Stimulated activated CD4-positive, alpha-beta T cell treated with anti-CD3 and anti-CD28 coated beads, Interleukin-15, amount 100 ng/mL, for 1 hour (primary cell): ENCODE measurements at places on chromosomes 1 and 21.

- DNase-seq = no peak
Measured at GRCh38 chr1:202632241-202632640, 78.0 kb downstream of the SYT2 start.

- no peak for DNase-seq
Measured at GRCh38 chr1:109823543-109824348, 60.0 kb upstream of the EPS8L3 start.

DNA sequence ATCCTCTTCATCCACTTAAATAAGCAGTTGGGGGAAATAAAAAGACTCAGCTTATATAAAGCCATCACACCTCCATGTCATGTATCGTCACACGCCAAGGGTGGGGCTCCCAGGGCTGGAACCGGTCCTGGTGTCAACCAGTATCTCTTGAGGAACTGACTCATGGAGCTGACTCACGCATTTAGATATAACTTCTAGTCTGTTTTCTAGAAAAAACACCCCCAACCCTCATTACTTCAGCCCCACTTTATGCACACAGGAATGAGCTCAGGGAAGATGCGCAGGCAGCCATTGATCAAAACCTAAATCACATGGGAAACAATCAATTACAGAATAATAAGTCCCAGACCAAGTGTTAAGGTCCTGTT, 6.9 kb upstream of the IL22RA1 start:
- peak; percentile 30 for DNase-seq

- no peak for DNase-seq
Measured at GRCh38 chr1:5140136-5140535, 485.7 kb downstream of the AJAP1 start.

- no peak for DNase-seq
Measured at GRCh38 chr1:206925106-206925736, 3.5 kb upstream of the FCMR start.

- no peak for DNase-seq
Measured at GRCh38 chr1:5709976-5710375, 282.2 kb downstream of the NPHP4 start.

DNA sequence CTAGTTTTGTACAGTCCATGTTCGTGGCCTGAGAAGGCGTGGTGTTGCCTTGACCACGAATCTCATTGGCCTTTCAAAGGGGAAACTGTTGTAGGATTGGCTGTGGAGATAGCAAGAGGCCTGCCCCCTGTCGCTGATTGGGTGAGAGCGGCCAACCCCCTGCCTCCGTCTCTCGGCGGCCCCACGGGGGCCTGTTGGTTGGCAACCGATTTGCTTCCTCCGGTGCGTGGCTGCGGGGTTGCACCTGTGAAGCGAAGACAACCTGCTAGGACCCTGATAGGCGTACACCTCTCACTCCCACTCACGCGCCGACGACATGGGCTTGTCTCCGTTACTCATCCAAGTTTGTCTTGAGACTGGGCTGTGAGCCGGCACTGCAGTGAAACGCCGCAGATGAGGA, at the start of gene UBE2U:
TSS of gene UBE2U (plus strand) at position 204 of the 400 bp plus-strand sequence. CDS start 428 bp downstream, outside the sequence.
- no peak for DNase-seq

DNA sequence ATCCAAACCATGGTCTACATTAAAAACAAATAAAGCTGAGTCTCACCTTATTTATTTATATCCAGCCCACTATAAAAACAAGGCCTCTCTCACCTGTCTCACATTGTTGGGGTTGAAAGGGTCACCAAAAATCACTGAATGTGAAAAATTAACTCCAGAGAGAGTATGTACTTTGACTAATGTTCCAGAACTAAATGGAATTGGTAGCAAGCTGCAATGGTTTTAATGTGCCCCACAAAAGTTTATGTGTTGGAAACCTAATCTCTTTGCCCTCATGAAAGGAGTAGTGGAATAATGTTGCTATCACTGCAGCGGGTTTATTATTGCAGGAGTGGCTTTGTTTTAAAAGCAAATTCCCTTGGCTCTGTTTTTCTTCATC, 230.3 kb downstream of the LTN1 start:
- no peak for DNase-seq

DNA sequence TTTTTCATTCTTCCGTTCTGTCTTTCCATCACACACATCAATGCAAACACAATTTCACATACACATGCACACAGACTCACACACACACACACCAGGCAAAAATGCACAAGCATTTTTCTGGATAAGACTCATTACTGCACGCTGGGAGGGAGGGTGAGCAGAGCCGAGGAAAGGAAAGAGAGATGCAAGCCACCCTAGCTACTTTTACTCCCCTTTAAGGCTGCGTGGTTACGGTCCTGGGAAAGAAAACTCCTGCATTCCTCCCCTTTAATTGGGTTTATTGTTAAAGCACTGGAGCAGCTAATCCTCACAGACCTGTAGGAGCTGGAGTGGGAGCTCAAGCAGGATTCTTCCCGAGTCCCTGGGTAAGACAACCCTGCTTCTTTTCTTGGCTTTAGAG, at the start of gene CAMK1G:
TSS of gene CAMK1G (plus strand) at position 307 of the 400 bp plus-strand sequence. CDS start 11,270 bp downstream, outside the sequence.
- no peak for DNase-seq

GRCh38 chr1:12614402-12615158, 3.4 kb downstream of the DHRS3 start:
- no peak for DNase-seq

DNA sequence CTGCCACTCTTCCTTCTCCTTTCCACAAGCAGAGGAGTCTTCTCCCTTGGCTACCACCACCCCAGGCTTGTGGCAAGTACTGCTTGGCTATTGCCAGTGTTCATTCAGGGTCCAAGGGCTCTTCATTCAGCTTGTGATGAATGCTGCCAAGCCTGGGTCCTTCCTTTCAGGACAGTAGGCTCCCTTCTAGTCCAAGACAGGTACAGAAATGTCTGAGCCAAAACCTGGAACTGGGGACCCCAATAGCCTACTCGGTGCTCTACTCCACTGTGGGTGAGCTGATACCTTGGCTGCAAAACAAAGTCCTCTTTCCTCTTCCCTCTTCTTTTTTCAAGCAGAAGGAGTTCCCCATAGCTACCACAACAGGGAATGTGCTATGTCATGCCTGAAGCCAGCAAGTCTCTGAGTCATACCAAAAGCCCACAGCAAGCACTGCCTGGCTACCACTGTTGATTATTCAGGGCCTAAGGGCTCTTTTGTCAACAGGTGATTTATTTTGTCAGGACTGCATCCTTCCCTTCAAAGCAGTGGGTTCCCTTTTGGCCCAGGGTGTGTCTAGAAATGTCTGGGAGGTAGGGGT, 268.9 kb downstream of the HHAT start:
- DNase-seq = no peak

GRCh38 chr1:176017722-176018121, 189.4 kb downstream of the COP1 start:
- DNase-seq = no peak

DNA sequence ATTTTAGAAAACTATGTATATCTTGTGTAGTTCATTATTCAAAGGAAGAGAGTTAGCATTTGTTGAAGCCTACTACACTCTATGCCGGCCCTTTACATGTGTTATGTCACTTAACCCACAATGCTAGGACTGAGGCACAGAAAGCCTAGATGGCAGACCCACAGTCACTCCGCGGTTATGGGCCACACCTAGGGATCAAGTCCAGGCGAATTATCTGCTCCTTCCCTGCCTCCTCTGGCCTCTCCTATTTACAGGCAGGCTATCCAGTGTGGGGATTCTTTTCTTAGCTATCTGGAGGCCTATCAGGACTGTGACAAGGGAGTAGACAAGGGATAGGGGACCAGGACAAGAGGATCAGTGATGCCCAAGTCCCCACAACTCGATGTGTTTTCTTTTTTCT, 33.0 kb downstream of the IER5 start:
- DNase-seq = no peak

DNA sequence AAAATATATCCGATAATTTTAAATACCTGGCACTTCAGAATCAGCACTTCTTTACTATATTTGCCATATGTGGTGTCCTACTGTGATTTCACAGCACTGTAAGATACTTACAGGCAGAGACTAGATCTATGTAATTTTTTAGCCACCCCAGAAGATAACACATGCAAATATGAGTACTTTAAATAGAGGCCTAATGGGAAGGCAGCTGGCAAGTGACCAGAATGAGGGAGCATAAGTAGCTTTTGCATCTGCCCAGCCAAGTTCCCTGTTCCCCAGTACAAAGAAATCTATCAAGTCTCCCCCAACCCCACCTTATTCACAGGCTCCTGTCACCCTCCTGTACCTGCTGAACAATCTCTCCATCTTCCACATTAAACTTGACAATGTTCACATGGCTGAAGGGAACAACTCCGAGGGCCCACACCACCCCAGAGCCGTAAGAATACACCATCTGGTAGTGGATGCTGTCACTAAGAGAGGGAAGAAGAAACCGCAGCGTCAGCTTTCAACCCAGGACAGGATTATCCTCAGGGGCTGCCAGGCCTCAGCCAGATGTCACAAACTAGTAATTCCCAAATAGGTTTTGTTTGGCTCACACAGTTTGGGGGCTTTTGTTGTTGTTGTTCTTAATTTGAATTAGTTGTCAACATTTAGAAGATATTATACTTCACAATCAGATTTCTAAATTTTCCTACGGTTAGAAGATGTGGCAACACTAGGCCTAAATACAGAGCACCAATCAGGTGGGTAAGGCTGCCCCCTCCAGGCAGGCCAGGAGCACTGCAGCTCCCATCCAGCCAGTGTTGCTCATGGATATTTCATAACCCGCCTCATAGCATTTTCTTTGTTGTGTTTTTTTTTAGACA, 10.4 kb downstream of the EMC1 start:
- peak; percentile 64 for DNase-seq

- DNase-seq = no peak
Measured at GRCh38 chr1:172203135-172203823, 217.2 kb upstream of the C1orf105 start.

- DNase-seq = no peak
Measured at GRCh38 chr1:173114346-173114745, 63.6 kb upstream of the TNFSF18 start.

GRCh38 chr1:96927125-96927524, 205.5 kb downstream of the PTBP2 start:
- no peak for DNase-seq

DNA sequence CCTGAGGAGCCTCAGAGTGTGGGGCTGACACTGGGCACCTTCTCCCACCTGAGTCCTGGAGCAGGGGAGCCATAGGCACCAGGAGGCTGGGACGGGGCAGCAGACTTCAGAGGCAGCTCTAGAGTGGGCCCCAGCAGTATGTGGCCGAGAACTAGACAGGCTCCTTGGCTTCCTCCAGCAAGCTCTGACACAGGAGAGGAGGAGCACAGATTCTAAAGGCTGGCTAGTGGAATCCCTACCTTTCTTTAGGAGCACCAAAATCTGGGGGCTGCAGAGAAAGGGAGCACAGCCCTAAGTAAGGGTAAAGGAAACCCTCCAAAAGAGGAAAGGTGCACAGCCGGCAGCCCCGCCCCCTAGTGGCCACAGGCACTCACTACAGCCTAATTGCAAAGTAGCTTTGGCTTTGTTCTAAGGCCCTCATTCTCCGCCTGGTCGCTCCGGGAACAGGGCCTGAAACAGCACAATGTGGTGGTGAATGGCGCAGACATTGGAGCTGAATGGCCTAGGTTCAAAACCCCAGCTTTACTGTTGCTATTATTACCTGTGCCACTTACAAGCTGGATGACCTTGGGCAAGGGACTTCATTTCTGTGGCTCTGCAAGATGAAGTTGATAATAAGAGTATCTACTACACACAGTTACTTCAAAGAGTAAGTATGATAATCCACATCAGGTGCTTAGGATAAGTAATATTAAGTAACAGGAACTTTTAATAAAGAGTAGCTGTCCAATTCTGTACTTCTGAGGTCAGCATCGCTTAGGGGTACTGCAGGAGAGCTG, 8.8 kb upstream of the GUCA2A start:
- peak; percentile 51 for DNase-seq

- no peak for DNase-seq
Measured at GRCh38 chr21:28687586-28687985, 305.1 kb downstream of the LTN1 start.

DNA sequence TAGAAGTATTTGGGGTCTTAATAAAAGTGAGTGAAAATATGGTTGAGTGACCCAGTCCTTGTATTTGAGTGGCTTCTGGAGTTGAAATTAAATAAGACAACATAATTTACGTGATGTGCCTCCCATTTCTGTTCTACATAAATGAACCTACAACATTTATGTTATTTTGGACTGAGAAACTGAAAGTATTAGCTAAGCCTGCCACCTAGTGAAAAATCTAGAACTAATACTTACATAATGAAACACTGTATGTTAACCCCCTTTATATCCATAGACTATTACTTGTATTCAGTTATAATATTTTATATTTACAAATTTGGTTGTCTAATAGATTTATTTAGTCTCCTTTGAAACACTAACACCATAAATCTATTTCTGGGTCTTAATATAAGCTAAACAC, 298.9 kb downstream of the KCNT2 start:
- no peak for DNase-seq

DNA sequence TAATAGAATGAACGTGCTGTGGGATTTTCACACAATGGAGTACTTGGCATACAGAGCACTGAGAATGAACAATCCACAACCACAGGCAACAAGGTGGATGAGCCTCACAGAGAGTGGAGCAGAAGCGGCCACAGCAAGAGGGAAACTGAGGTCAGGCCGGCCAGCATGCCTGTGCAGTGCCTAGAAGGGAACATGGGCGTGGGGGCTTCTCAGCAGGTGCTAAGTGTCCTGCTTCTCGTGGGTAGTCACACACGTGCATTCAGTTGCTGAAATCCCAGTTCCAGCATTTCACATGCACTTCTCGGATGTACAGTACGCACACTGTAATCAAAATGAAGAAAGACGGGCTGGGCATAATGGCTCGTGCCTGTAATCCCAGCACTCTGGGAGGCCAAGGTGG, 33.1 kb downstream of the WDR4 start:
- no peak for DNase-seq

- DNase-seq = no peak
Measured at GRCh38 chr21:31267644-31268043, 76.4 kb downstream of the TIAM1 start.

DNA sequence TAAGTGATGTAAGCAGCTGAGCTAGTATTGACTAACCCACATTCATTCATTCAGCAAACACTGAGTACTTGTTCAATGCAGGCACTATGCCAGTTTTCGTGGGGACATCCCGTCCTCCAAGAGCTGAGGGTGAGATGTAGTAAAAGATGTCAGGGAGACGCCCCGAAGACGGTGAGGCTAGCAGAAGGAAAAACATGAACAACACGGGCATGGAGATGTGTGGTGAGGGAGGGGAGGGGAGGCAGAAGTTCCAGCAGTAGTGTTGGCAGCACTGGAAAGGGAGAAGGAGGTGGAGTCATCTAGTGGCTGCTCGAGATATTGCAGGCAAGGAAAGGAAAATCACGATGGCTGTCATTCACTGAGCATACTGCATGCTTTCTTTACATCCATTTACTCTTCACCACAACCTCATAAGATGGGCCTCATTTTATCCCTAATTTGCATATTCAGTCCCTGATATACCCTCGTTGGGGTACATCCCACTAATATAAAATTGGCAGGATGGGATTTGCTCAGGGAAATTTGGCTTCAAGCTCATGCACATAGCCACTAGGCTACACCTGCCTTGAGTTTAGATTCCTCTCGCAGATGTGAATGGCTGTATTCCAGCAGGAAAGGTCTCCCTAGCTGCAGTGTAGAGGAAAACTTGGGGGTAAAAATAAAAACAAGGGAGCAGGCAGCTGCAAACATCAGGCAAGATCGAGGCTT, 14.5 kb downstream of the PDZK1IP1 start:
- DNase-seq = no peak

GRCh38 chr21:37374027-37374426, 7.5 kb downstream of the DYRK1A start:
- no peak for DNase-seq

GRCh38 chr1:47402591-47402990, 13.5 kb upstream of the FOXE3 start:
- DNase-seq = no peak
